Pons (tissue), 1 donor: ENCODE measurements at places on chromosomes 7 and 10.

- no peak for DNase-seq
Observed at GRCh38 chr7:140541513-140542227, 62.4 kb upstream of the MKRN1 start.

GRCh38 chr7:36755484-36755883 is 31.2 kb upstream of the AOAH start:
- no peak for DNase-seq

DNA sequence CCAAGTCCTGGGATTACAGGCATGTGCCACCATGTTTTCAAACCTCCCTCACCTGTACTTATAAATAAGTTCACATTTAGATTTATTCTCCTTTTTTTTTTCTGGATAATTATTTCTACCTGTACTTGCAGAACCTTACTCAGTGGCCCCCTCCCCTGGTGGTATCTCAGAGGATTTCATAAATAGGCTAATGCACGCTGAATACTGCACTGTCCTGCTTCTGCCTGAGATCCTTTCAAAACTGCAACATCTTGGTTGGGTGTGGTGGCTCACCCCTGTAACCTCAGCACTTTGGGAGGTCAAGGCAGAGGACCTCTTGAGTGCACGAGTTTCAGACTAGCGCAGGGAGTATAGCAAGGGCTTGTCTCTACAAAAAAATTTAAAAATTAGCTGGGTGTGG is 4.6 kb upstream of the BLVRA start:
- DNase-seq = no peak

- no peak for DNase-seq
Observed at GRCh38 chr7:157457355-157458253, 120.8 kb downstream of the DNAJB6 start.

DNA sequence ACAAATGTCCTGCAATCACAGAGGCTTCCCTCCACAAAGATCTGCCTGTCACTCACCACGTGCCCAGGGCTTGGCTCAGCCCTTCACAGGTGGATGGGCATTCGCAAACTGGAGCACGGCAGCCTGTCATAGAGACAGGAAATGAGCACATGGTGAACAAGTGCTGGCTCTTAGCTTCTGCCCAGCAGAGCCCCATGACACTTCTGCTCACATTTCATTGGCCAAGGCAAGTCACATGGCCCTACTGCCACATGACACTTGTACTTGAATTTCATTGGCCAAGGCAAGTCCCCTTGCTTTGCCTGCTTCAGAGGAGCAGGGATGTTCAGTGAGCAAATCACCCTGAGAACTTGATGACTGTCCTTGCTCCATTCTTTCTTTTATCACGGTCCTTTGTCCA is 110.8 kb upstream of the PPP2R2D start:
- DNase-seq = no peak

DNA sequence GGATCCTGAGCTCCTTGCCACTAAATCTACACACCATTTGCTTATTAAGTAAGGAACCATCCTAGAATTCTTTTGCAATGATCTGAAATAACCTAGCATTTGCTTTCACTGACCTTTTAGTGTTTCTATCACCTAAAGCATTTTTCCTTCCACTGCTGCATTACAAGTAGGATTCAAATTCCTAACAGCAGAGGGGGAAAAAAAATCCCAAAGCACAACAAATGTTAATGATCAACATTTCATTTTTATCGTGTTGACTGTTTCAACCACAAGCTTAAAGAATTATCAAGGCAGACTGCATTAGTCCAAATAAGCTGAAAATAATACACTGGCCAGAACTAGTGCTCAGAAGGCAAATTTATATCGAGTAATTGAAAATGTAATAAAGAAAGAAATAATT is 174.7 kb upstream of the TCF7L2 start:
- DNase-seq = no peak

GRCh38 chr10:48844616-48845015 is 95.0 kb downstream of the LRRC18 start:
- no peak for DNase-seq

GRCh38 chr10:47173929-47174442 is 126.0 kb upstream of the GDF10 start:
- DNase-seq = no peak

DNA sequence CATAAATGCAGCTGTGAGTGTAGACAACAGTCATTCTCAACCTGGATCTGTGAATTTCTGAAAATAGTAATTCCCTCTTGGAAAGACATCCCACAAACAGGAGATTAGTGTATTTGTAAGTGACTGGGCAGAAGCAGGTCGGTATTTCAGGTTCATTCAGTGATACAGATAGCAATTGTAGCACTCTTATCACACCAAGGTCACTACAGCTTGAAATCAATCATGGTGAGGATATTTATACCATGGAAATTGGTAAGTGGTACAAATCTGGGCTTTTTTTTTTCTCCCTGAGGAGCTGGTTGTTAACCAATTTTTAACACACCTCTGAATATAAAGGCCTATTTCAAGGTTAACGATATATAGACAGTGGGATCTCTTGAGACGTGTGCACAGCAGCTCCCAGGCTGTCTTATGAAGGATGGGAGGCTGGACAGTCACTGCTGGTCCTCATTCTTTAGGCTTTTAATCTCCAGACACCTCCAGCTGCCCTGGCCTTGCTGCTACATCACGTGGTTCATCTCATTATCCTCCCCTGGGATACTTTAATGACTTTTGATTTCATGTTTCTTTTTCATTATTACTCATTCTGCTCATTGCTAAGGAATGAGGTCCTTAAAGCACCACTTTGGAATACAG is 87.1 kb downstream of the ITGA8 start:
- no peak for DNase-seq

GRCh38 chr7:95141755-95142154 is 182.6 kb downstream of the PON1 start:
- no peak for DNase-seq

DNA sequence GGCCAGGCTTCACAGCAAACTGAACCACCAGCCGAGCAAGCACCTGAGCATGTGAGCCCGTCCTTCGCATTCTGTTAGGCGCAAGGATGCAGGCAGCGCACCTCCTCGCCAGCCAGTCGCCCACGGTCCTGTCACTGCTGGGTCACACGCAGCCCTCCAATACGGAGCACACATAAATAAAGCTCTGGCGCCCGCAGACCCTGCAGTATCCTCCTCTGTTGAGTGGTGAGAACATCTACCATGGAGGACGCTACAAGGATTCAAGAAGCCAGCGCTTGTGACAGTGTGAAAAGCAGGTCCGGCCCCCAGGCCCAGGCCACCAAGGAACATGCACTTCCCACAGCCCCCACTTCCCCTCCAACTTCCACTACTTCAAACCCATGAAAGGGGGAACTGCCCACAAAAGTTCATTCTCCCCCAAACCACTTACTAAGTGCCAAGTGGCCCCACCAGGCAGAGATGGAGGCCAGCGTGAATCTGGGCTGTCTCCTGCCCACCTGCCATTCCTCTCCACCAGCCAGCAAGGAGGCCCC is 34.8 kb downstream of the VOPP1 start:
- DNase-seq = no peak

DNA sequence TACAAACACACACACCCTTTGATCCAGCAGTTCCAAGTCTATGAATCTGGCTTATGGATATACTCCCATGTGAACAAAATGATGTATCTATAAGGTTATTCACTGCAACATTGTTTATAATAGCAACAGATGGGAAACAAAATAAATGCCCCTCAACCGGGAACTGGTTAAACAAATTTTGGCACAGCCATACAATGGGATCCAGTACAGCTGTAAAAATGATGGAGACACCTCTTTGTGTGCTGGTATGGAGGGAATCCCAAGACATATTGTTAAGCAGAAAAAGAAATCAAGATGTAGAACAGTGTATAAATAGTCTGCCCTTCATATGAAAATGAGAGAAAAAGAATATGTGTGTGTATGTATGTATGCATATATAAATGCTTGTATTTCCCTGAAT is 155.5 kb downstream of the SNX10 start:
- no peak for DNase-seq

- no peak for DNase-seq
Observed at GRCh38 chr7:130961128-130961601, 227.2 kb upstream of the KLF14 start.

DNA sequence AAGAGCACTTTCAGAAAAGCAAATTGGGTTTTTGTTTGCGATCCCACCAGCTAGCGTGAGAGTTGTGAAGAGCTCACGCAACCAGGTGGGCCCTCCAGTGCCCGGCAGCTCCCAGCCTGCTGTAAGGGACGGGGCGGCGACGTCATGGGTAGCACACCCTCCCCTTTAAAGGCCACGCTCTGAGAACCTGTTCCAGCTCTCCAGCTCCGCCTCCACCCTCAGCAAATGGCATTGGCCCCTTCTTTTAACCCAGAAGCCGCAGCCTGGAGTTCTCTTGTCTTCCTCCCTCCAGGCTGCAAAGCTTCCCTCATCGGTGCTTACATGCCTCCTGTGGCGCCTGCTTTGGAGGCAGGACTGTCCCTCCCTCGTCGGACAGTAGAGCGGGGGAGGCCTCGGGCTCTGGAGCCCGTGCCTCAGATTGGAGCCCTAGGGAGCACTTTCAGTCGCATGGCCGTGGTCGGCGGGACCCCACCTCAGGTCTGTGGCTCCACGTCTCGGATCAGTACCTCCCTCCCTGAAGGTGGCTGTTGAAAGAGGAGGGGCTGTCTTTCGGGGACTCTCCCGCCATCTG is 32.9 kb downstream of the WIPI2 start:
- DNase-seq = no peak

DNA sequence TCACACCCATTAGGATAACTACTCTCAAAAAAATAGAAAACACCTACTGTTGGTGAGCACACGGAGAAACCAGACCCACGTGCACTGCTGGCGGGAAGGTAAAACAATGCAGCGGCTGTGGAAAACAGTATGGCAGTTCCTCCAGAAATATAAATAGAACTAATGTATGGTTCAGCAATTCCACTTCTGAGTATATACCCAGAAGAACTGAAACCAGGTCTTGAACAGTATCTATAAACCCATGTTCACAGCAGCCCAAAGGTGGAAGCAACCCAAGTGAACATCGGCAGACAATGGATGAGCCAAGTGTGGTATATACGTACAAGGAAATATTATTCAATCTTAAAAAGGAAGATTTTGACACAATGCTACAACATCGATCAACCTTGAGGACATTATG is 164.7 kb downstream of the ZMYND11 start:
- DNase-seq = no peak

- no peak for DNase-seq
Observed at GRCh38 chr7:29139191-29139590, 7.1 kb downstream of the CPVL start.

DNA sequence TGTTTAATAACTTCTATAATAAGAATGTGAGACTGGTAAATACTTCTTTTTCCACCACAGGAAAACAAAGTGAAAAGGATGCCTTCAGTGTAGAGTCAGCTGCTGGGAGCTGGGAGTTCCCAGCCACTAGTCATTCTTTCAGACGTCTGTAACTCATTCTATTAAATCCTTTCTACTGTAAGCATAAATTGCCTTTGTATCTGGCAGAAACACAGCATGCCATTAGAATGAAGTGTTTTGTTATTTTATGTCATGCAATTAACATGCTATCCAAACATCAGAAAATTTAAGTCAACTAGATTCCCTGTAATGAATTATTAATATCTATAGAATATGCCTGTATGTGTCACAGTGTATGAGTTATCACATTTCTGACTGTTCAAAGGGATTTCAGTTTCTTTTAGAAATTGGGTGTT is 14.3 kb downstream of the BPGM start:
- peak; percentile 25 for DNase-seq

- DNase-seq = no peak
Observed at GRCh38 chr7:18330548-18330947, 165.0 kb upstream of the HDAC9 start.

DNA sequence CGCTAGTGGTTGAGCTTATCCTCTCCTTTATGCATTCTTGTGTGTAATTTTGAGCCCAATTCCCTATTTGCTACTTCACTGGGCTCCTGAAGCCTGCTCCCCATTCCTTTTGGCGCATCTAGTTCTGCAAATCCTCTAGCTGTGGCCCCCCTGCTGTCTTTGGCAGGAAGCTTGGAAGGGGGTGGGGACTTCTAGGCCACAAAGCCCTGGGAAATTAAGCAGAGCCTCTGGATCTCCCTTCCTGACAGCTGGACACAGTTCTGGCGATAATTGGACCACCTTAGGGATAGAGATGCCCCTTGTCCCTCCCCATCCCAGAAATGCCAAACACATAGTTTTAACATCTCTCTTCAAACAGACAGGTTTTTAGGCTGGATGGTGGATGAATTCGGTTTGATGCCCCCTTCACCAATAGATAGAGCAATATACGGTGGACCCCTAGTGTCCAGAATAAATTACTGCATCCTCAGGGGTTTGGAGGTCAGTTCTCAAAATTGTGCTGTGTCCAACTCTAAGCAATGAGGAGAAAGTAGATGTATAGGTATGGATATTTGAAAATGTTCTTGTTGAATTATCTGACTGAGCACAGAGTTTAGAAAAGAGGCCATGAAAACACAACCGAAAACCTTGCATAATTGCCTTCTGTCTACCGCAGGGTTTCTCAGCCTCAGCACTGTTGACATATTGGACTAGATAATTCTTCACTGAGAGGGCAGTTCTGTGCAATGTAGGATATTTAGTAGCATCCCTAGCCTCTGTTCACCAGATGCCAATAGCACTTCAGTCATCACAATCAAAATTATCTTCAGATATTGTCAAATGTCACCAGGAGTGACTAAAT is 75.5 kb downstream of the PAPSS2 start:
- peak; percentile 48 for DNase-seq

DNA sequence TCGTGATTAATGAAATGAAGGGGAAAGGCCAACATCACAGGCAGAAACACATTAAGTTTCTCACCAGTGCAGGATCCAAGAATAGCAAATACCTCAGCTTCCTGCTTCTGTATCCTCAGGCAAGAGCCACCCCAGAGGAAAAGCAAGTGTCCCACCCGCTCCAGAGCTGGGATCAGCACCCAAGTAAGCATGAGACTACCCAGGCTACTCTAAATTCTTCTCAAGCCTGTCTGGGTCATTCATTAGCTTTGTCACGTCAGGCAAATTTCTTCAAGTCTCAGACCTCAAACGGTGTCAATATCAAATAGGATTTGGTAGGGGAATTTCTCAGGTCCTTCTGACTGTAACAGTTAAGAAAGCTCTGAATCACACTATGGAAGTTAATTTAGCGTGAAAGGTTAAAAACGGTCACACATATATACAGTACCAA is 59.0 kb downstream of the GNA12 start:
- DNase-seq = no peak

- DNase-seq = no peak
Observed at GRCh38 chr10:82266438-82266837, 391.4 kb downstream of the NRG3 start.

DNA sequence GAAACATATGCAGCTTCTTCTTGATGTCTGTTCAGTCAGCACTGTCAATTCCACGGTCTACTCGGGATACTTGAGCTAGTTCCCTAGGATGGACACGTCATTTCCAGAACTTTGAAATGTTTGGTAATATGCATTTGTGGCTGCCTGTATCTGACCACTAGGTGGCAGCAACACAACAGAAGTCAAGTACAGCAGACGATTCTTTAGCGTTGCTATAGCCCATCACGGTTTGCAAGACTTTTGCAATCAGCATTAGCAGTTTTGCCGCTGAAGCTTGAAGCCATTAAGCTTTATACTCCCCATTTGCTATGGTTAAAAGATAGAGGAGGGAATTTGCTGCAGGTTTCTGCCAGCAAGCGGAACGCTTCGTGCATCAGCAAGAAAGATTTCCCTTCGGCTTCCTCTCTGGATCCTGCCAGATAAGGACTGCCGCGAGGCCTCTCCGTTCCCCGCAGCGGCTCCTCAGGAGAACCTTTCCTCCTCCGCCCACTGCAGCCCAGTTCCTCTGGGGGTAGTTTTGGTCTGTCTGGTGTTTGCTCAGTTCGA is 63.5 kb downstream of the ABCC2 start:
- peak; percentile 90 for DNase-seq

GRCh38 chr7:104980841-104981671 is 32.9 kb upstream of the KMT2E start:
- DNase-seq = peak; percentile 77
